Thymus (tissue), 14 donors: ENCODE measurements at places on chromosomes 13 and 19. TPM values are rescaled to one million over a fixed set of nuclear protein-coding genes. Genes with fewer than 3 reads are reported as not detected.

DNA sequence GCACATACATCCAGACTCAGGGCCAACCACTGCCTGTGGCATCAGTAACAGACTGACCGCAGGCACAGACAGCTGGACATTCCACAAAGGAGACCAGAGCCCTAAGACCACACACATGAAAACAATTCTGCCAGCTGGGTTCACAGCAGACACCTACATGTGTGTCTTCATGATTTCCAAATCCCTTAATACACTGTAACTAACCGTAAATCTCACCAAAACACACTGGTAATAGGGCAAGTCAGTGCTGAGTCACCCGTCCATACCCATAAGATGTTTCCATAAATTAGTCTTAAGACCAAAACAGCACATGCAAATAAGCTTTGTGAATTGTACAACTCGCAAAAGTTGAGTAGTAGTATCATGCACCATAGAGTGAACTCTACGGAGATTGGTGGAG lies 65.4 kb downstream of the TUBGCP3 start:
- no peak for DNase-seq

GRCh38 chr13:93628136-93628797 lies 401.7 kb downstream of the GPC6 start:
- no peak for DNase-seq

DNA sequence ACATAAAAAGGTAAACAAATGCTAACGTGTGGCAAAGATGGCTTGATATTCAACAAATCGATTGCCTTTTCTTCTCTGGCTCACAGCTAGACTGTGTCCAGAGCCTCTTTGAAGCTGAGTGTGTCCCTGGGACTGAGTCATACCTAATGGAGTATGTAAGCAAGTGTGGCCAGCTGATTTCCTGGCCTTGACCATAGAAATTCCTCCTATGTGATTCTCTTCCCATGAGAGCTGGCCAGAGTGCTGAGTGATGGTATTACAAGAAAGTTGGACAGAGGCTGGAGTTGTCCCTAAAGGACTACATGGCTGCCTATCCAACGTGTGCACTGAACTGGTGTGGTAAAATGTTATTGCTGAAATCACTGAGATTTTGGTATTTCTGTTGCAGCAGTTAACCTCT lies 320.1 kb upstream of the SLC10A2 start:
- DNase-seq: no peak

DNA sequence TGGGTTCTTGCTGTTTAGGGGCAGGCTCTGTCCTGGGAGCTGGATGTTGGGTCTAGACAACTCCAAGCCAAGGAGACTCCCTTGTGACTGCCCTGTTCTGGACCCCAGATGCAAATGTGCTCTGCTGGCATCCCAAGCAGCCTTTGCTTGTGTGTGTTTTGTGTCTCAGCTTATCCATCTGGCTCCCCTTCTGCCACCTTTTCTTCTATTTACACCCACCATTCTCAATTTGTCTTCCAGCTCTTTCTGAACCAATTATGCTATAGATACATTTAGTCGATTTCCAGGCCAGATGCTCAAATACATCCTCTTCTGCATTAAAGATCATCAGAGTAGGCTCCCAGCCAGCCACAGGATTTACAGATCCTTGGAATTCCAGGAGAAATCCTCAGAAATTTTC lies 115.0 kb upstream of the SLC7A1 start:
- DNase-seq: no peak

DNA sequence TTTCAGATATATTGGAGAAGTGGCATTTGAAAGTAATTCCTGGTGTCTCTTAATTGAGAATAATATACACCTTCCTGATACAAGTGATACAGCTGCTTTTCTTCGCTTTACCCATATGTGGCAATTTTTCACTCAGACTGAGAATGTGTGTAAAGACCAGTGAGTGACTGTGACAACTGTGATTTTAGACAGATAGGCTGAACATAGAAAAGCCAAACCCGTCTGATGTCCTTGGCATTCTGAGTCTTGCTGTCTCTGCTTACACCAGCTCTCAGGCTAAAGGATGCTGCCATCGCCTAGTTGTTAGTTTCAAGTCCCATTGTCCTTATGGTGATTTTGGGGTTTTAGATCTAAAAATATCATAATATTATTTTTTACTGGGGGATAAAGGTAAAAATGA lies 492.6 kb downstream of the RFC3 start:
- no peak for DNase-seq

SHISA2 gene
- 7.1 TPM for polyA plus RNA-seq

URAD gene
- 0.39 TPM for polyA plus RNA-seq

CABP5 gene
- 0.05 TPM for polyA plus RNA-seq

CEACAM1 gene
- 2.0 TPM for polyA plus RNA-seq

ZNF283 gene
- 4.6 TPM for polyA plus RNA-seq
